ENCODE measurements at places on chromosomes 6 and 20.

DNA sequence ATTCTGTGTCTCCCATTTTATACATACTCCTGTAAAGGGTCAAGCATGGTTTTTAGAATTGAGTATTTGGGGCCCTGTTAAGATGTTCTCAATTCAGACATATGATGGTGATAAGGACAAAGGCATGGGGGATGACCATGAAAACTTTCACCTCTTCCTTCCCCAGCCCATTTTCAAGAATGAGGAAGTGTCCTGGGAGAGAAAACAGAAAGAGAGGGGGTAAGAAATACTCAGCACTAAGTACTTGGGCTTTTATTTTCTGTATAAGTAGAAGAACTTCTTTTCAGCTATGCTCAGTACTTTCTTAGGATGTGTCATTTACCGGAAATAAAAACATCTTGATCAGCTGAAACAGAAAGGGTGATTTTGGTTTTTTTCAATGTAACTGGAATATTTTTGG lies 10.9 kb upstream of the MBOAT1 start:
- DNase-seq = peak; percentile 26

DNA sequence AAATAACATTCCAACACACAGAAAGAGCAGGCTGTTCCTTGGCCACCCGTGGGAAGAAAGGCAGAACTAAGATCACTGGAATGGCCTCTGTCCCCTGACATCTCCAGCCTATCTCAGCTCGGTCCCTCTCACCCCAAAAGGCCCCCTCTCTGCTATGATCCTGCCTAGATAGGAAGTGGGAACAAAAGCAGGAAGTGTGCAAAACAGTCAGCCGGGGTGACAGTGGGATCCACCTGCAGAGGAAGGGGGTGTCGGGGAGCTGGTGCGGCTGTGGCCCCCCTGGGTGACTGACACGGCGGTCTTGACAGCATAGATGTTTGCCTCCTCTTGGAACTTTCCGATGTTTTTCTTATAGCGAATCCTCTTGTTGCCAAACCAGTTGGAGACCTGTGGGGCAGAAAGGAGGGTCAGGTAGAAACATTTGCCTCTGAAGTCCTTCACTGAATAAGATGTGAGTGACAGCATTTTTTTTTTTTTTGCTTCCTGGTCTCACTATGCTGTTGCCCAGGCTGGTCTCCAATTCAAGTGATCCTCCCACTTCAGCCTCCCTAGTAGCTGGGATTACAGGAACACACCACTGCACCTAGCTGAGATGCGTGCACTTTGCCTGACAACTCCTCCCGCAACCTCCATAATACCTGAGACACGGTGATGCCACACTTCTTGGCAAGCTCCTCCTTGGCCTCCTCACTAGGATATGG lies 2.8 kb downstream of the PBX2 start:
- DNase-seq = no peak

DNA sequence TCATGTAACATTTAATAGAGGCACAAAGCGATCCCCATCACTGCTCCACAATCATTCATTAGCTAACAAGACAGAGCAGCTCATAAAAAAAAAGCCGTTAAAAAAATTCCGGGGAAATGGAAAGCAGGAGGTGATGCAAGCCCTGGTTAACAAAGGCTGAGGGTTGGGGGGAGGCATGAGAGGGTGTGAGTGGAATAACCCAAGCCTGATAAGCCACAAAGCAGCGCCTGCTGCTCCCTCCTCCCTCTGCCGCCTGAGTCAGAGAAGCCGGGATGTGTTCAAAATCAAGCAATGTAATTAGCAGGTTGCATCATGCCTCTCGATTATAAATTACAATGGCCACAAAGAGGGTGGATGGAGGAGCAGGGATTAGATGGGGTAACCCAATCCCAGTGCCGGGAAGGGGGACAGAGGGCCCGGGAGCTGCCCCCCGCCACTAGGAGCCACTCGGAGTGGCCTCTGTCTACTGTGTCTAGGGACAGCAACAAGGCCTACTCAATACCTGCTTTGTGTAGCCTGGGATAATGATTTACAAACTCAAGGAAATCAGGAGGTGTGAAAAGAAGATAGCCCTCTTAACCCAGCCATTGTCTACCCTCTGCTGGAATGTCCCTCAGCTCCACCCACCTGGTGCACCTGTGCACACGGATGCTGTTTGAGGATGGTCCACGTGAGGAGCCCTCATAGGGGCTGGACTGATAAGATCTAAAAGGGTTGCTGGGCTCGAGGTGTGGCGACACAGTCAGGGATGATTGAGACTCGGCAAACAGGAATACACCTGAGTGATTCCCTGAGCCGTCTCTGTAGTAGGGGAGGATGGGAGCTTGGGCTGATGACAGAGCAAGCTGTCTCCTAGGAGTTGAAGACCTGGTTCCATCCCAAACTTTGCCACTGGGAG lies 156.9 kb downstream of the VEGFA start:
- no peak for DNase-seq

DNA sequence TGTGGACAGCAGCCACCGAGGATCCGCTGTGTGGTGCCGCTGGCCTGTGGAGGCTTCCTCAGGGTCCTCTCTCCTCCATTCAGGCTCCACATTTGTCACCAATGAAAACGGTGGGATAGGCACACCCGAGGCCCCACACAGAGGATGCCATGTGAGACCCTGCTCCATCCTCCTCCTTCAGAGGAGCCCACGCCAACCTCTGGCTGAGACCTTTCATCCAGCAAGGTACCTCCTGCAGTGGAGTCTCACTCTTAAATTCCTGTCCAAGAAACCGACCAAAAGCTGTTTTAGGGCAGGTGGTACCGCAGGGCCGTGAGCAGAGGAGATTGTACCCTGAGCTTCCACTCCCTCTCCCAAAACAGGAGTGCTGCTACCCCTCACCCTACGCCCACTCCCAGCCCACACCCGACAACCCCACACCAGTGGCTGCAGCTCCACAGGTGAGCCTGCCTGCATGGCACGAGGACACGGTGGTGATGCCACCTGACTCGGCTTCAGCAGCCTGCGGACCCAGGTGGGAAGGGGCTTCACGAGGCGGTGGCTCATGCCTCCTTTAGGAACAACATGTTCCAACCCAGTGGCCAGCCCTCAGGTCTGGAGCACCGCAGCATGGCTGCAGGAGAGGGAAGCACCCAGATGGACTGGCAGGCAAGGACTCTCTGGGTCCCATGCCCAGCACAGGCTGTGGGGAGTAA lies 237.6 kb upstream of the AFDN start:
- DNase-seq = no peak

DNA sequence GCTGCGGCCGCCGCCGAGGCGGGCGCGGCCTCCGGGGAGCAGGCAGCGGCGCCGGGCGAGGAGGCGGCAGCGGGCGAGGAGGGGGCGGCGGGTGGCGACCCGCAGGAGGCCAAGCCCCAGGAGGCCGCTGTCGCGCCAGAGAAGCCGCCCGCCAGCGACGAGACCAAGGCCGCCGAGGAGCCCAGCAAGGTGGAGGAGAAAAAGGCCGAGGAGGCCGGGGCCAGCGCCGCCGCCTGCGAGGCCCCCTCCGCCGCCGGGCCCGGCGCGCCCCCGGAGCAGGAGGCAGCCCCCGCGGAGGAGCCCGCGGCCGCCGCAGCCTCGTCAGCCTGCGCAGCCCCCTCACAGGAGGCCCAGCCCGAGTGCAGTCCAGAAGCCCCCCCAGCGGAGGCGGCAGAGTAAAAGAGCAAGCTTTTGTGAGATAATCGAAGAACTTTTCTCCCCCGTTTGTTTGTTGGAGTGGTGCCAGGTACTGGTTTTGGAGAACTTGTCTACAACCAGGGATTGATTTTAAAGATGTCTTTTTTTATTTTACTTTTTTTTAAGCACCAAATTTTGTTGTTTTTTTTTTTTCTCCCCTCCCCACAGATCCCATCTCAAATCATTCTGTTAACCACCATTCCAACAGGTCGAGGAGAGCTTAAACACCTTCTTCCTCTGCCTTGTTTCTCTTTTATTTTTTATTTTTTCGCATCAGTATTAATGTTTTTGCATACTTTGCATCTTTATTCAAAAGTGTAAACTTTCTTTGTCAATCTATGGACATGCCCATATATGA lies 3.2 kb downstream of the MARCKS start:
- DNase-seq = no peak

DNA sequence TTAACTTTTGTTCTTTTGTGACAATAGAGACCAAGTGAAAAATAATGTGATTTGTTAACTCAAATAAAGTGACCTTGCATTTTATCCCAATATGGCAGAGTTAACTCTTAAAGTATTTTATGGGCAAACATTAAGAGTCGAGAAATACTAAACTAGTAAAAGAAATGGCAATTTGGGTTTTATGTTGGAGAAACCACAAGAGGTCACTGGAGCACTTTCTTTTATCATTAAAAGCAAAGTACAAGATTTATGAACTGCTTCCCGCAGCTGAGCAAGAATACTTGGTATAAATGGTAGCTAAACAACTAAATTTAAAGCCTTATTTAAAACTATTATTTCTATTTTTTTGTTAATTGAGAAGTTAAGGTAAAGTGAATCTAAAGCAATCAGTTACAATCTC lies 33.5 kb upstream of the MCM9 start:
- no peak for DNase-seq

- no peak for DNase-seq
Measured at GRCh38 chr6:66940003-66940402, 1233.0 kb upstream of the EYS start.

DNA sequence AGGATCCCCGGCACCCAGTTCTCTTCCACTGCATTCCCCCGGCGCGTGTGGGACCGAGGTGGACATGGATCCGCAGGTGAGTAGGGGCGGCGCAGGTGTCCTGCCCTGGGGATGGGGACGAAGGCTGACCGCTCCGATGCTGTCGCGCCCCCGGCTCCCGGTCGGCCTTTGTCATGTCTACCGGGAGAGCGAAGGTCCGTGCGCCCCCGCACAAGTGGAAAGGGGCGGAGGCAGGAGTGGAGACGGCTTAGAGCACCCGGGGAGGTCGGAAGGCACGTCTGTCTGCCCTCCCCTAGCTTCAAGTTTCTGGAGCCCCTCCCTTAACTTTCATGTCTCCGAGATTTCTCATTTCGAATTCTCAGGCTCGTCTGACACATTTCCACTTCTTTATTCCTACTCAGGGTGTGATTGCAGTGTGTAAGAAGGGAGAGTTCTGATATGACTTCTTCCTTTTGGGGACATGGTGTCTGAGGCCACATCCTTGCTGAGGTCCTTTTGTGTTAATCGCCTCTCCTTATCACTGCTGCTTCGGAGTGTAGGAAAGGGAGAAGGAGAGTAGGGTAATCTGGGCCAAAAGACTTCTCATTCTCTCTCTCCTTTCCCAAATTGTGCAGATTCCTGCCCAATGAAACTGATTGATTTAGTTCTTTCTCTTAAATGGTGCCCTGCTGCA lies 435 bp downstream of the KIFC1 start:
- DNase-seq = no peak

DNA sequence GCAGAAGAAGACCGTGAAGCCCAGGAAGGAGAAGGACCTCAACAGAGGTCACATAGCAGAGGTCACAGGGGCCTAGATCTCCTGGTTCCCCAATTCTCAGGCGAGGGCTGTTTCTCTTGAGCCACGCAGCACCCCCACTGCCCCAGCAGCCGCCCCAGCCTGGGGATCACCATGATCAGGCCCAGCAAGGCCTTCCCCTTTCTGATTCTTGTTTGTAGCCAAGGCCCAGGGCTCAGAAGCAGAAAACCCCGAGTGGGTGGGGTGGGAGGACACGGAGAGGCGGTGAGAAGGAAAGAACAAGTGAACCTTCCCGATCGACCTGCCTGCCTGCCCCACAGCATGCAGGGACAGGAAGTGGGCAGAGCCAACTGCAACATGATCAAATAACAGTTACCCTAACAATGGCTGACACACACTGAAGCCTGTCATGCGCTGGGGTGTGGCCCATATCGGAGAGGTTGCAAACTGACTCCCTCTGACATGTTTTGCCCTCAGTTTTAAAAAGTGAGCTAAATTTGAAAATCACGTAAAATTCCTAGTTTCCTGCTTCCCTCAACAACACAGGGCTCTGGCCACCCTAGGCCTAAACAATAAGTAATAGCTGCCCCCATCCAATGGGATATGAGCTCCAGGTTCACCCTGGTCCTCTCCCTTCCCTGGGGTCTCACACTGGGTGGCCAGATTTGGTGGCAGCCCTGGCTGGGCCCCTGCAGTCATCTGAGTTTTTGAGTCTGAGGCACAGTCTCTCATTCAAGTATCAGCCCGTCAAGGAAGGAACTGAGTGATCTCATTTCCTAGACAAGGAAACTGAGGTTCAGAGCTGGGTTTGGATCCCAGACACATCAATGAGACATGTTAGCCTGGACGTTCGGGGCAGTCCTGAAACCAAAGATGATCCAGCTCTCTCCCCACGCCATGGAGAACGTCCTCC lies 6.5 kb downstream of the PEDS1 start:
- peak; percentile 60 for DNase-seq

DNA sequence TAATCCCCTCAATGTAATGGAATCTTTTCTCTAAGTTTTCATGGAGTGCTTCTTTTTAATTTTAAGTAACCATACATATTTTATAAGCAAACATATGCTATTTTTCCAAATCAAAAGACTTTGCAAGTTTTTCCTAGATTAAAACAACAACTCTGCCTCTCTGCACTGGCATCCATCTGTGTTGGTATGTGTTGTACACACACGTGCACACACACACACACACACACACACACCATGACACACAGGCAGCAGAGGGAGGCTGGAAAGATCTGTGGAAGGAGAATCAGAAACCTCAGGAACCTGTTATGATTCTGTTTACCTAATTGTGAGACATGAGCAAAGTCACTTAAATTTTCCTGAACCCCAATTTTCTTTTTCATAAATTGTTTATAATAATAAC lies 295.0 kb upstream of the PRDM1 start:
- no peak for DNase-seq

GRCh38 chr6:105432797-105433196 lies 29.9 kb upstream of the PREP start:
- no peak for DNase-seq

DNA sequence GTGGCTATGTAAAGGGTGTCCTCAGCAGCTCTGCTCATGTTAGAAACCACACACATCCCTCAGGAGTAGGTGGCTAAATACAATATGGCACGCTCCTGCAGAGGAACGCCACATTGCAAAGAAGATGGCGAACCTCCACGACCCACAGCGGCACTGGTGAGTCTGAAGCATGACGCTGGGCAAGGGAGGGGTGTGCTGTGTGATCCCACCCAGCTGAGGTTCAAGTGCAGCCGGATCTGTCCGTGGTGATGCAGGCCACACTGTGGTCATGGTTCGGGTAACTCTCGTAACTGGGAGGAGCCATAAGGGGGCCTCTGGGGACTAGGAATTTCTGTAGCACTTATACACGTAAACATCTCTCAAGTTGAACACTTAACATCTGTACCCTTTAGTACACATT lies 23.4 kb upstream of the APMAP start:
- DNase-seq = no peak

DNA sequence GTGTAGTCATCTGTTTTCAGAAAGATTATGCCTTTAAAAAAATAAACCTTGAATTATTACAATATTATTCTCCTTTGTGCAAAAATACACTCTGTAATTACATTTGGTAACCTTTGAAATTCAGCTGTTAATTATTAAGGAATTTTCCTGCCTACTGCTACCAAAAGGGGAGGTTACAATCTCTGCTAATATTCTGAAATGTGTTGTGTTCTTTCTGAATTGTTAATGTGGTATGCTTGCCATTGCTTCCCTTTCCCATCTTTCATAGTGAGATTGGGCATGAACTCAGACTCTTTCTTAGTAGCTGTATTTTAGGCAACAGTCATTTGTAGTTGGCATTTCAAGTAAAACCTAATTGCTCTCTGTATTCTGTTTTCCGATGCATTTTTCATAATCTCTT lies 73.0 kb downstream of the PHF3 start:
- no peak for DNase-seq

GRCh38 chr6:30955367-30956042 lies 14.7 kb downstream of the MUCL3 start:
- DNase-seq = no peak
